ENCODE measurements at places on chromosomes 13 and 19. TPM values are rescaled to one million over a fixed set of nuclear protein-coding genes. Genes with fewer than 3 reads are reported as not detected.

ADPRHL1 gene
- total RNA-seq, result 1.3 TPM

GRCh38 chr13:111908361-111908760, 158.6 kb upstream of the SOX1 start:
- DNase-seq, result peak; percentile 2

GRCh38 chr13:95032121-95032520, 269.1 kb downstream of the ABCC4 start:
- no peak for DNase-seq

SHISA2 gene
- total RNA-seq, result not detected

- DNase-seq, result no peak
Observed at GRCh38 chr13:52670726-52671125, 18.1 kb downstream of the SUGT1 start.

GRCh38 chr13:98941126-98941525, 36.7 kb downstream of the DOCK9 start:
- DNase-seq, result no peak

GRCh38 chr13:96308568-96308967, 218.7 kb downstream of the HS6ST3 start:
- DNase-seq, result no peak

- DNase-seq, result no peak
Observed at GRCh38 chr13:108961542-108962125, 332.2 kb downstream of the MYO16 start.

- DNase-seq, result no peak
Observed at GRCh38 chr19:5956728-5957127, 21.2 kb downstream of the RANBP3 start.

DNA sequence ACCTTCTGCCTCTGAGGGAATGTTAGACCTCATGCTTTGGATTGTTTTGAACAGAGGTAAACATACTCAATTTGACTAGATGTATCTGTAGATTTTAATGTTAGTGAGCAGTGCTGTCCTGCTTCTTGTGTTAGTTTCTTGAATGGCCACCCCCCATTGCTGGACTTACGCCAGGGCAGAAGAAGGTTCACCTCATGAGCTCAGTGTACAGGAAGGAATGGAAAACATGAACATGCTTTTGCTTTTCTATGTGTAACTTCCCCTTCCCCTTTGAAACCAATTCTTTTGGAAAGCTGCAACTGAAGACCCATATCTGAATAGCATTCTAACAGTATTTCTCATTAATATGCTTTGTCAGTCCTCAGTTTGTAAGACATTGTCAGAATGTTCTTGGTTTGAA, 32.3 kb downstream of the WASF3 start:
- DNase-seq, result no peak

- DNase-seq, result no peak
Observed at GRCh38 chr13:110398564-110399507, 91.8 kb downstream of the COL4A2 start.

- DNase-seq, result no peak
Observed at GRCh38 chr19:41249707-41250423, 14.3 kb upstream of the HNRNPUL1 start.

ZNF610 gene
- 2.0 TPM for total RNA-seq
